Stimulated activated CD4-positive, alpha-beta T cell treated with anti-CD3 and anti-CD28 coated beads, TNF-alpha, amount 100 ng/mL, for 4 hours (primary cell): ENCODE measurements at places on chromosomes 4 and X.

GRCh38 chr4:808860-809570 is 16.9 kb downstream of the CPLX1 start:
- DNase-seq, result no peak

- DNase-seq, result no peak
Measured at GRCh38 chr4:139454111-139455045, at the start of gene RAB33B. RAB33B (plus strand) TSS chr4:139454121; CDS start chr4:139454196, 75 bp downstream.

GRCh38 chrX:139200793-139201192 is 329.7 kb upstream of the F9 start:
- no peak for DNase-seq

DNA sequence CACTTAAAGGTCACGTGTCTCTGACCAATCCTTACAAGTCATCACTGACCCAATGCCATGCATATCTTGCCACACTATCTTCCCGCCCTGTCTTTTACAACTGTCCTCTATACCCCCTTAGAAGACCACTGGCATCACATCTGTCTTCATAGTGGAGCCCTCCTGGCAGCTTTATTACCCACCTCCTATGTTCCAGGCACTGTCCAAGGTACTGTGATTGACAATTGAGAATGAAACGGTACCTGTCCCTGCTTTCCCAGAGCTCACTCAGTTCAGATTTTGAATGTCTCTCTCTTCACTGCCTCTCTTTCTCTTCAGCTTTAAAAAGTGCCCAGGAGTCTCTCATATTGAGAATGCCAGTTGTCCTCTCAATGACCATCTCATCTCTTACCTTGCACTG is 88.6 kb downstream of the ARHGAP36 start:
- no peak for DNase-seq

DNA sequence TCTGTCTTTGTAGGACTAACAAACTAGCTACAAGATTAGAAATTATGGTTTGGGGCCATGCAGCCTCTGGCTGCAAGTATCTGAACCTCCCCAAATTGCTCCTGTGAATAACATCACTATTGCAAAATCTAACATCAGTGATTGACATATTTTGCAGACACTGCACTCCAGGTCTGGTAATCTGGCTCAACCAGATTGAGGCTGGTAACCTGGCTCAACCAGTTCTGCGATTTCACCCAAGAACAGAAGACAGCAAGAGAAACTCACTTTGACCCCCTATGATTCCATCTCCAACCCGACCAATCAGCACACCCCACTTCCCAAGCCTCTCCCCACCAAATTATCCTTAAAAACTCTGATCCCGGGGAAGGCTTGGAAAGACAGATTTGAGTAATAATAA is 20.9 kb downstream of the SPIN3 start:
- DNase-seq, result no peak

DNA sequence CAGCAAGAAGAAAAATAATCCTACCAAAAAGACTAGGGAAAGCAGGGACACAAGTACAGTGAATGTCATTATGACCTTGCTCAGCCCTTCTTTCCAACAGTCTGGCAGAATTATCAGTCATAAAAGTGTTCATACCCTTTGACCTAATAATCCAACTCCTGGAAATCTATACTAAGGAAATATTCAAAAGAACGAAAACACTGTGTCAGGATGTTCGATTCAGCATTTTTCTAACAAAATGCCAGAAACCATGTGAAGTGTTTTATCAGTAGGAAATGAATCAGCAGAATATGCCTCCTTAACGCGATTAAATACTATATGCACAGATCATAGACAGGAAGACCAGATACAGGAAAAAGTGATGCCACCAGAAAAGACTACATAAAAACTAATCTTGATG is 16.2 kb upstream of the S100G start:
- DNase-seq, result no peak

DNA sequence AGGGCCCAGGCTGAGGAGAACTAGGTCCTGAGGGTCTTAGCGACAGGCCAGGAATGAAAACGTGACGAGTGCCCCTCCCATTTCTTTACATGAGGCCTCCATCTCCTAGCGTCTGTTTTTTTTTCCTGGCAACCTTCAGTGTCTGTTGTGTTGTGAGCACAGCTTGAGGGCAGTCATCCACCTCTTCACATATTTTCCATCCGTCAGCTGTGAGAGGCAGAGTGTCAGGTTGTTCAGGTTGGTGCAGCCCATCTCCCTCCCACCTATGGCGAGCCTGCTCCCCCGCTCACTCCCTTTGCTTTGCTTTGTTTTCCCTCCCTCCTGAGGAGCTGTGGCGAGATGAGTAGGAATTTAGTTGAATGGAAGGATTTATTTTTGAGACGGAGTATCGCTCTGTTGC is 51.7 kb upstream of the CHRNA9 start:
- DNase-seq, result no peak

DNA sequence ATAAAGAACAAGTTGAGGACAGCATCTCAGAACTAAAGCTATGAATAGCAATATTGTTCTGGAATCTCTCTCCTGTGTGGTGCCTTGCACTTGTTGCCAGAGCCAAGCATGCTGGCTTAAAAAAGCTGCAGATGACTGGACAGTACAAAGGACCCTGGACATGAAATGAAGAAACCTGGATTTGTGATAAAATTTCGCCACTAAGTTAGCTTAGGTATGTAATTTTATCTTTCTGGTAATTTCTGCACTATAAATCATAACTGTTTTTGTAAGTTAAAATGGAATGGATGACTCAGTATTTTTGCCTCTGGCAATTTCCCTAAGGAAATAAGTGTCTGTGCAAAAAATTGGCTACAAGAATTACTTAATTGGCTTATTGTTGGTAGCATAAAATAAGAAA is 317.2 kb downstream of the CAMK2D start:
- no peak for DNase-seq

- no peak for DNase-seq
Measured at GRCh38 chr4:175427751-175428150, 384.3 kb downstream of the GPM6A start.

DNA sequence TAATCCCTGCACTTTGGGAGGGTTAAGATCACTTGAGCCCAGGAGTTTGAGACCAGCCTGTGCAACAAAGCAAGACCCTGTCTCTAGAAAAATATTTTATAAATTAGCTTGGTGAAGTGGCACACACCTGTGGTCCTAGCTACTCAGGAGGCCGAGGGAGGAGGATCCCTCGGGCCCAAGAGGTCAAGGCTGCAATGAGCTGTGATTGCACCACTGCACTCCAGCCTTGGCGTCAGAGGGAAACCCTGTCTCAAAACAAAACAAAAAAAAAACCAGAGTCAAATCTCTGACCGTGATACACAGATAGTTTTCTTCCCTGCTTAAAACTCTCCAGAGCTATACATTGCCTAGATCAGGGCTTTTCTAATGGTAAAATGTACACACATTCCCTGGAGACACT is 53.5 kb downstream of the CHST7 start:
- DNase-seq, result no peak

- DNase-seq, result no peak
Measured at GRCh38 chr4:42654631-42655268, 2.2 kb downstream of the ATP8A1 start.

- DNase-seq, result no peak
Measured at GRCh38 chr4:183437452-183437851, 7.0 kb upstream of the CDKN2AIP start.

DNA sequence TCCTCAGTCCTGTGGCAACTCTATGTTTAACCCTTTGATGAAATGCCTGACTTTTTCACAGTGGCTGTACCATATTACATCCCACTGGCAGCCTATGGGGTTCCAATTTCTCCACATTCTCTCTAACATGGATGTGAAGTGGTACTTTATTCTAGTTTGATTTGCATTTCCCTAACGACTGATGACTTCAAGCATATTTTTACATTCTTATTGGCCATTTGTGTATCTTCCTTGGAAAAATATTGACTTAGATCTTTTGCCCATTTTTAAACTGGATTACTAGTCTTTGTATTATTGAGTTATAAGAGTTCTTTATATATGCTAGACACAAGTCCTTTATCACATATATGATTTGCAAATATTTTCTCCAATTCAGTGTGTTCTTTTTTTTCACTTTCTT is 2.1 kb upstream of the RAB39B start:
- DNase-seq, result no peak

DNA sequence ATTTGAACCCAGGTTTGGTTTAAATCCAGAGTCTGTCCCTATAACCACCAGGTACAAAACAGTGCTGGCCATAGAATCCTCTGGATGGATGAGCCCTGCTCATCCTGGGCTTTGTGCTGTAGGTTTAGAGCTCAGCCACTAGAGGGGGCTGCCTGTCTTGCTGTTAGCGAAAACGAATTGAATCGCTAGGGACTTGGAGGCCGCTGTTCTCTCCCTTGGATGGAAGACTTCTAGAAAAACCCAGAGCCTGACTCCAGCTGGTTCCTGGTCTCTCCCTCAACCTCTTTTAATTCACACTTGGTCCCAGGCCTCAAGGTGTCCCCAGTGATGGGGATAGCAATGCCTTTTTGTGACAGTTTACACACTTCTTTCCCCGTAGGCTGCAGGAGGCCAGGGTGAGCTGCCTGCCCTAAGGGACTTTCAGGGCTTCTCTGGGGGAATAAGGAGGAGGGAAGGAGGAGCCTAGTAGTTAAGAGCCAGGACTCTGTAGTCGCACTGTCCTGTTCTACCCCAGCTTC is 8.7 kb downstream of the RIPPLY1 start:
- no peak for DNase-seq

DNA sequence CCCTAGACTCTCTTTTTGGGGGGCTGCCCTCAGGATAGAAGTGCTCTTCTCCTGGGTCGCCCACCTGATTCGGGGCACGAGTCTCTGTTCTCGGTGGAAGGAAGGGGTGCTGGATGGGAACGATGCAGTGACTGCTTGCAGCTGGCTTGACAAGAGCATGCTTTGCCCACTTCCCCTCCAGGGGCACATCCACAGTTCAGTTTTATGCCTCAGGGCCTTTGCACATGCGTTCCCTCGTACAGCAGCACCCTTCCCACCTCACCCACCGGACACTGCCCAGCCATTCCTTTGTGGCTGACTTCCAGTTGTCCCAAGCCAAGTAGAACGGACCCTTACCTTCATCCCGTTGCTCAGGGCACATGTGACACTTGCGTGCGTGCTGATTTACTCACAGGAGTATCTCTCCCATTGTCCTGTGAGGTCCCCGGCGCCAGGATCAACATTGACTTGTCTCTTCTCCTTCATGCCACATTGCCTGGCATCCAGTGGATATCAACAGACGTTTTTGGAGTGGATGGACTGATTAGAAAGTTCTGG is 60.0 kb downstream of the C4orf50 start:
- DNase-seq, result no peak

DNA sequence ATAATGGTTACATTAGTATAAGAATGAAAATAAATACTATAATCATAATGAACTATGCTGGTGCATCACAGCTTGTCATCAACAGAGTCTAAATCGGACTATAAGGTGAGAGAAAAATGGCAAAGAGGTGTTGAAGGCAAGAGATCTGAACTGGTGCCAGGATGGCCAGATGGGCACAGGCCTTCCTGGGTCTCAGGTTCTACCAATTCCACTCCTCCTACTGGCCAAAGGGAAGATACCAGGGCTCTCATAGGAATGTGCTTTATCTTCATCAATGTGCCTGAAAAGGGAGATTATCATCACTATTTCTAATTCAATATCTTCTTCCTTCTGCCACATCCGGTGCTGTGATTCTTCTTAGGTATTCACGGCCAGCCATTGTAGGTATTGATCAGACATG is 107.6 kb downstream of the GASK1B start:
- DNase-seq, result no peak

DNA sequence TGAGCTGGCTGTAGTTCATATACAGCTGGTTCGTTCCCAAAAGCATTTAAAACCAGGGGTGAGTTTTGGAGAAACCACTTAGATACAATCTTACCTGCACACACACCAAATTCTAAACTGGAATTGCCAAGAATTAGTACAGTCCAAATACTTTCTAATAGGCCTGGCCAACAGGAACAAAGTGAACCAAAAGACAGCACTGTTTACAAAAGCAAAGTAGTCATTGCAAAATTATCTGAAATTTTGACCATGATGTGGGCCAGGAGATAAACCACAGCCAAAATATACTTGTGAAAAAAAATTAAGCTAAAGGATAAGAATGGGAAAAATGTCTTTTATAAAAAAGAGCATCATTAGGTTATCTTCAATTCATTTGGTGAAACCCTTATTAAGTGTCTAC is 37.9 kb upstream of the NAP1L5 start:
- no peak for DNase-seq

- DNase-seq, result no peak
Measured at GRCh38 chr4:87502580-87503238, 26.5 kb downstream of the SPARCL1 start.

GRCh38 chr4:157564218-157564617 is 343.7 kb downstream of the GRIA2 start:
- DNase-seq, result no peak

DNA sequence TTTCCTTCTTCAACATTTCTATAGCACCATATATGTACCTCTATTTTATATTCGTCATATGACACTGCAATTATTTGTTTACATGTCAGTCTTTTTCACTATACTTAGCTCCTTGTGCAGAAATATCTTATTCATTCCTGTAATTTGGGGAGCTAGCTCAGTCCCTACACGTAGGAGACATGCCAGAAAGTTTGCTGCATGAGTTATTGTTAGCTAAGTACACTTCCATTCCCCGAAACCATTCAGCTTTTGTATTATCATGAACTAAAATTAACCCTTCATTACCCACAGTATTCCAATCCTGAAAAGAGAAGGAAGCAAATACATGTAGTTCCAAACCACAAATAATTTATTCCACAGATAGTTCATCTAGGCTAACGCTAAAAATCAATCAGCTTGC is 10.2 kb downstream of the CBR4 start:
- DNase-seq, result no peak

- DNase-seq, result no peak
Measured at GRCh38 chr4:184028561-184029374, 123.7 kb downstream of the STOX2 start.

GRCh38 chrX:71492231-71493065 is 40.5 kb upstream of the OGT start:
- peak; percentile 29 for DNase-seq

DNA sequence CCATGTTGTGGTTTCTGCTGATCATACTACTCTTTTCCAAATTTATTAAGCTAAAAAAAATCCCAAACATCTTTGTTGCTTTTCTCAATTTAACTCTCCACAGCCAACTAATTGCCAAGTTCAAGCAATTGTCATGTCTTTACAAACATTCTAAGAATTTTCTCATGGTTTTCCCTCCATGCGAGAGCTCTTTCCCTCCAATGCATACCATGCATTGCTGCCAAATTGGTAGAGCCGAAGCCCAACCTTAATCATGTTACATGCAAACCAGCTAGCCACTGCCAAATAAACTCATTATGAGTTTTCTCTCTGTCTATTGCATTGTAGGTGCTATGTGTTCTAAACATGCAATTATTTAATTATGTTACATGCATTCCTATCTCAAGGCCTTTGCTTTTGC is 123.9 kb downstream of the GC start:
- DNase-seq, result no peak

- DNase-seq, result no peak
Measured at GRCh38 chrX:136806891-136807410, 26.2 kb upstream of the ARHGEF6 start.

- no peak for DNase-seq
Measured at GRCh38 chr4:82524570-82525152, 37.1 kb downstream of the TMEM150C start.

GRCh38 chrX:155544881-155545280 is 67.9 kb downstream of the TMLHE start:
- DNase-seq, result no peak
